ENCODE measurements at places on chromosomes 6 and 20.

- peak; percentile 95 for DNase-seq
Measured at GRCh38 chr6:32969685-32970412, 1.5 kb downstream of the BRD2 start.

DNA sequence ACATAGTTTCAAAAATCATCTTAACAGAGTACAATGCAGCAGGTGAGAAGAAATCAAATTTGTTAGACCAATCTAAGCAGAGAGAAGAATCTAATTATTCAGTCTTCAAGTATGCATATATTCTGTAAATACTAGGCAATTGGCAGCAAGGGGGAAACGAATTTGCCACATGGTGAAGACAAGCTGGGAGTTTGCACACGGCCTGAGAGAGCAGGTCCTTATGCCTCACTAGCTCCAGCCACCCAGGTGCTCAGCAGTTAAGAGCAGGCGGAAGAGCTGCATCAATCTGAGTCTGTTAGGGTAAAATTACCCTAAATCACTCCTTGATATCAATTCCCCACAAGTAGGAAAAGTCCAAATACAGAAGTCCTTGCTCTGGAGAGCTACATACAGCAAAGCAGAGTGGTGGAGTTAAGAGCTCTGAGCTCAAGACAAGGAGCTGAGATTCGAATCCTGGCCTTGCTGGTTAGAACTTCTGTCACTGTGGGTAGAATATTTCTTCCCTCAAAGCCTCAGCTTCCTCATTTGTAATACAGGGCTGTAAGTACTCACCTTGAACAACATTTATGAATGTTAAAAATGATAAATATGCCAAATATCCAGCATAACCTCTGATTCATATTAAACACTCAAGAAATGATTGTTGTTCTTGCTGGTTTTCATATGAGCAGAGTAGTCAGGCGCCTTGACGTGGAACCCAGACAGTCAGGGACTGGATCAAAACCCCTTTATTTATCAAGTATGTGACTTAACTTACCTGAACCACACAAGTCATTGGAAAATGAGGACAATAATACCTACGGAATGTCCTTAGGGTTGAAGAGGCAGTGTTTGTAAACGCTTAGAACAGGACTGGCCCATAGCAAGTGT, 444.2 kb downstream of the CDH26 start:
- DNase-seq, result no peak

DNA sequence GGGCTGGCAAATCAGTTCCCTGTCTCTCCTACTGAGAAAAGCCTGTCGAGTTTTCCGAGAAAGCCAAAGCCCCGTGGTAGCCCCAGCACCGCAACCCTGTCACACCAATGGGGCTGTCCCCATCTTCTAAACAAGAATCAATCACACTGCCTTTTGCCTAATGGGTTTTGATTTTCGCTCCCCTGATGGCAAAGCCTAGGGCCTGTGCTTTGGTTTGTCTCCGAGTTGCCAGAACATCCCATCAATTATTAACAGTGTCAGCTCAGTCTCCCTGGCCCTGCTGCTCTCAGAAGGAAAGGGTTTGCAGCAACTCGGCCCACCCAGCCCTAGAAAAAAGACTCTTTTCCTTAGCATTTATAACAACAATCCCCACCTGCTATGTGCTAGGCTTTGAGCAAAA, 4.2 kb downstream of the KCNB1 start:
- no peak for DNase-seq

- no peak for DNase-seq
Measured at GRCh38 chr20:54346276-54346675, 129.1 kb upstream of the DOK5 start.

- peak; percentile 29 for DNase-seq
Measured at GRCh38 chr20:19269737-19270340, 57.4 kb downstream of the SLC24A3 start.

- DNase-seq, result peak; percentile 97
Measured at GRCh38 chr6:16338577-16339264, 100.3 kb downstream of the GMPR start.

GRCh38 chr20:62285722-62286121, 17.1 kb upstream of the ADRM1 start:
- DNase-seq, result no peak

DNA sequence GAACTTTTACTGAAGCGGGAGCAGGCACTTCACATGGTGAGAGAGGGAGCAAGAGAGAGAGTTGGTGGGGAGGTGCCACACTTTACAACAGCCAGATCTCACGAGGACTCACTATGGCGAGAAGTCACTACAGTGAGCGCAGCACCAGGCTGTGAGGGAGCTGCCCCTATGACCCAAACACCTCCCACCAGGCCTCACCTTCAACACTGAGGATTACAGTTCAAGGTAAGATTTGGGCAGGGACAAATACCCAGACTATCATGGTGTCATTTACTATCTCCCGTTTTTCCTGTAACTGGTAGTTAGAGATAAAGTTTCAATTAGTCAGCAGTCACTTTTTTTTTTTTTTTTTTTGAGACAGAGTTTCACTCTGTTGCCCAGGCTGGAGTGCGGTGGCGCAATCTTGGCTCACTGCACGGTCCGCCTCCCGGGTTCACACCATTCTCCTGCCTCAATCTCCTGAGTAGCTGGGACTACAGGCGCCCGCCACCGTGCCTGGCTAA, 7.8 kb downstream of the RBCK1 start:
- DNase-seq, result no peak

DNA sequence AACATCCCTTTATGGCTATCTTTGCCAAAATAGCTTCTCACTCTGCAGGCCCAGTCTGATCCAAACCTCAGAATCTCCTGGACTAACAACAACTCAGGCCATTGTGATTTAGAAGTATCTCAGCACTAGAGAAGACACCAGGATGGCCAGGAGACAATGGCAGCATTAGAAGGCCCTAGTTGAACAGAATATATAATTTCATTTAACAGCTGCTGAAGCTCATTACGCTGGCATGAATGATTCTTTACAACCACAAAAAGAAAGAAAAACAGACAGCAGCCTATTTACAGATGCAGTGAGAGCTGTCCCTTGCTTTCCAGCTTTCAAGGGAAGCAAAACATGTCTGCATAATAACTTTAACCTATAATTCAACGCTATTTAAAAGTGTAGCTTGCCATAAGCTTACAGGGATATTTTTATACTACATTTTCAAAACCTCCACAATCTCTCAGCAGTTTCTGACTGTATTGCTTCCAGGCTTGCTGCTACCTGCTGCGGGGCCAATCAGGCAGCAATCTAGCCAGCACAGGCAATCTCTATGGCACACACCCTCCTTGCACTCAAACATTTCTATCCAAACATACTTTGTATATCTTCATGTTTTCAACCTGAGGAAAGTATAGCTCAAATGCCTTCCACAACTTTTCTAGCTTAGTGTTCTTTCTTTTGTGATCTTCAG, 107.3 kb downstream of the OGFRL1 start:
- DNase-seq, result no peak

- DNase-seq, result no peak
Measured at GRCh38 chr6:154164397-154164796, 125.4 kb downstream of the OPRM1 start.

GRCh38 chr6:14873781-14874441, 372.0 kb upstream of the JARID2 start:
- DNase-seq, result no peak

GRCh38 chr6:31734821-31735406, 1.4 kb downstream of the CLIC1 start:
- peak; percentile 66 for DNase-seq

- no peak for DNase-seq
Measured at GRCh38 chr6:6537488-6538260, 50.8 kb upstream of the LY86 start.

GRCh38 chr20:62952373-62952967, at the start of gene SLC17A9:
SLC17A9 (plus strand) TSS chr20:62952709; CDS start chr20:62952831, 122 bp downstream.
- no peak for DNase-seq

DNA sequence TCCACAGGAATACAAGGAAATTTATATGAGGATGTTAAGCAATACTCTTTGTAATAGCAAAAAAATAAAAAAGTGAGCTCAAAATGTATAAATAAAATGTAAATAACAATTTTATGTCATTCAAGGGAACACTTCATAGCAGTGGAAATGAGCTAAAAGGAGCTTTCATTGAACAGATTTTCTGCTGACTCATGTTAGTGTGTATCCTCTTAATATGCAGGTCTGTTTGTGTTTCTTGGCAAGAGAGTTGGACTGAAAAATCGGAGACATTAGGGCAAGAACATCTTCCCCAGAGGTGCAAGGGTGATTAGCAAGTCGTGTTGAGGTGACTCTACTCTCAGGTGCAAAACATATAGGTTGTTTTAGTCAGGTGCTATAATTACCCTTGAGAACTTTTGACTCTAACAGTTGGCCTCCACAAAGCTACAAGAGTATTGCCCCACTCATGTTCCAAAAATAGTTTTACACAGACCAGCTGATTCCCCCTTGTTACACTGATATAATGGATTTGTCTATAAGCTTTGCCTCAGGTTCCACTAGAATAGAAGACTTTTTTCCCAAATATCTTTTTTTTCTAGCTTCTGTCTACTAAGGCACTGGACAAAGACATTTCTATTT, 702.9 kb downstream of the TENT5A start:
- no peak for DNase-seq

DNA sequence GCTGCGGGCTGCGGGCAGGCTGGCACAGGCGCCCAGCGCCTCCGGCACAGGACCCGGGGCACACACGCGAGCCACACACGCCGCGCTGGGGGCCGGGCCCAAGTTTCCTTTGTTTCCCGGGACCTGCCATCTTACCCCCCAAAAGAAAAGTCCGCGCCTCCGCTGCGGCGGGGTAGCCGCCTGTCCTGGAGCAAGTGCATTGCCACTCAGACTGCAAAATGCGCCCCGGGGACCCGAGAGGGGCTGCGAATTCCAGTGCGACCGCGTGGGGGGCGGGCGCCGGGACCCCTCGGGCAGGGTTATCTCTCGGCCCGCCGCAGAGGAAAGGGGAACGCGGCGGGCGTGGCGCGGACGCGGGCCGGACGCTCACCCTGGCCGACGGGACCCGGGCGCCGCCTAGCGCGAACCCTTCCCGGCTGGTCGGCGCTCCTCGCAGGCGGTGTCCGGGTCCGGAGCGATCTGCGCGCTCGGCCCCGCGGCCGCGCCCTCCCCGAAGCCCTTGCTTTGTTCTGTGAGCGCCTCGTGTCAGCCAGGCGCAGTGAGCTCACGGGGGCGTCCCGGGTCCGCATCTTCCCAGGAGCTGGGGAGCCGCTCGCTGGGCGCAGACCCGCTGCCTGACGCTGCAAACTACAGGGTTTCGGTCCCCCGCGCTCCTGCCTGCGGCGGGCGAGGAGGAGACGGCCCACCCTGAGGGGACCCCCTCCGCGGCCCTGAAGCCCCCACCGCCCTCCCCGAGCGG, 639 bp upstream of the CD24 start:
- no peak for DNase-seq

DNA sequence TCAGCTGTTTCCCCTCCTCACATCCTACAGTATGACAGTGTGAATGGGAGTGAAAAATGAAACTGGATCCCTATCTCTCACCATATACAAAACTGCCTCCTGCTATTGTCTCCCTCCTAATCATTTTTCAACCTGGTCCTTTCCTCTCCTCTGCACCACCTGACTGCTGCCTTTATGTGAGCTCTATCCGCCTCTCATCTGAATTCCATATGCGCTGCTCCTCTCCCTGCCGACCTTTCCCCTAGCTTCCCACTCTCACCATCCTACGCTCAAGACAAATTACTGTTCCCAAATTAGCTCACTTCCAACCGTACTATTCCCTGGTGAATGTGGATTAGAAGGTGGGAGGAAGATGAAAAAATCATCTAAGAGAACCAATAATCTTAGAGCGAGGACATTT, 148.4 kb upstream of the FBXL4 start:
- no peak for DNase-seq

- DNase-seq, result no peak
Measured at GRCh38 chr6:21111093-21111725, 482.3 kb upstream of the SOX4 start.

DNA sequence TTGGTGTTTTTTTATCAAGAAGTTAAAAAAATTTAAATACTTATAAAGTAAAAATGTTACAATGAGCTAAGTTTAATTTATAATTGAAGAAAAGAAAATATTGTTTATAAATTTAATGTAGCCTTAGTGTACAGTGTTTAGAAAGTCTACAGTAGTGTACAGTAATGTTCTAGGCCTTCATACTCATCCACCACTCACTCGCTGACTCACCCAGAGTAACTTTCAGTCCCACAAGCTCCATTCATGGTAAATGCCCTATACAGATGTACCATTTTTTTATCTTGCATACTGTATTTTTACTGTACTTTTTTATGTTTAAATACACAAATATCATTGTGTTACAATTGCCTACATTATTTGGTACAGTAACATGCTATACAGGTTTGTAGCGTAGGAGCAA, 26.0 kb downstream of the HTR1E start:
- no peak for DNase-seq

GRCh38 chr6:17700421-17701416, 6.0 kb downstream of the NUP153 start:
- no peak for DNase-seq

- DNase-seq, result no peak
Measured at GRCh38 chr6:143689852-143690251, 12.1 kb downstream of the PHACTR2 start.

GRCh38 chr6:138891255-138891986, 95.5 kb downstream of the ECT2L start:
- DNase-seq, result no peak
